ENCODE measurements at places on chromosomes 13 and 19. TPM values are rescaled to one million over a fixed set of nuclear protein-coding genes. Genes with fewer than 3 reads are reported as not detected.

The ADPRHL1 gene
- total RNA-seq, result 1.4 TPM

DNA sequence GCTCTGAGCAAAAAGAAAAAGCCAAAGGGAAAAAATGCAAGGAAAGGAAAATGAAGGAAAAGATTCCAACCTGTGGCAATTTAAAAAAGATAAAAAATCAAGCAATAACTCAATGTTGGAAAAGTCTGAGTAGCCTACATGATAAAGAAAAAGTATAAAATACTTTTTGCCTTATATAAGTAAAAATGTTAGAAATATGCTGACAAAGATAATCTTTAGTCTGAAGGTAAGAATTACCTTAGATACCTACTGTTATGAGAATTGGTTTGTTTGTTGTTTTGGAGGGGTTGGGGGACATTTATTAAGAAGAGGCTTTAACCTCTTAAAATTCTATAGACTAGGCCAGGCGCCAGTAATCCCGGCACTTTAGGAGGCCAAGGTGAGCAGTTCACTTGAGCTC is 29.7 kb upstream of the CPB2 start:
- no peak for DNase-seq

The ALOX5AP gene
- not detected for total RNA-seq

The KIR3DL1 gene
- total RNA-seq, result not detected

The DAND5 gene
- not detected for total RNA-seq

DNA sequence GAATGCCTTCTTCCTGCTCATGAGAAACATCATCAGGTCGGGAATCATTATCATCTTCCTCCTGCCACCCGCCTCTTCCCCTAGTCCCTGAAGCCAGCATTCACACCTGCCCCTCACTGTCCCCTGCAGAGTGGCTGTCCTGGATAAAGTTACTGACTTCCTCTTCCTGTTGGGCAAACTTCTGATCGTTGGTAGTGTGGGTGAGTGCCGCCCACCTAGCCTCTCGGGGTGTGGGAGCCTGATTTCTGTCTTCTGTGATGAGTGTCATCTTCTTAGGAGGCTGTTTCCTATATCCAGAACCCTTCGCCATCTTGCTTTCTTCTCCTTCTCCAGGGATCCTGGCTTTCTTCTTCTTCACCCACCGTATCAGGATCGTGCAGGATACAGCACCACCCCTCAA is 12.5 kb downstream of the SLC44A2 start:
- DNase-seq, result no peak

GRCh38 chr13:40383132-40383531 is 283.3 kb downstream of the FOXO1 start:
- DNase-seq, result no peak

The ZNF304 gene
- 9.4 TPM for total RNA-seq

- DNase-seq, result no peak
Observed at GRCh38 chr19:57583104-57583520, 833 bp upstream of the ZIK1 start.

DNA sequence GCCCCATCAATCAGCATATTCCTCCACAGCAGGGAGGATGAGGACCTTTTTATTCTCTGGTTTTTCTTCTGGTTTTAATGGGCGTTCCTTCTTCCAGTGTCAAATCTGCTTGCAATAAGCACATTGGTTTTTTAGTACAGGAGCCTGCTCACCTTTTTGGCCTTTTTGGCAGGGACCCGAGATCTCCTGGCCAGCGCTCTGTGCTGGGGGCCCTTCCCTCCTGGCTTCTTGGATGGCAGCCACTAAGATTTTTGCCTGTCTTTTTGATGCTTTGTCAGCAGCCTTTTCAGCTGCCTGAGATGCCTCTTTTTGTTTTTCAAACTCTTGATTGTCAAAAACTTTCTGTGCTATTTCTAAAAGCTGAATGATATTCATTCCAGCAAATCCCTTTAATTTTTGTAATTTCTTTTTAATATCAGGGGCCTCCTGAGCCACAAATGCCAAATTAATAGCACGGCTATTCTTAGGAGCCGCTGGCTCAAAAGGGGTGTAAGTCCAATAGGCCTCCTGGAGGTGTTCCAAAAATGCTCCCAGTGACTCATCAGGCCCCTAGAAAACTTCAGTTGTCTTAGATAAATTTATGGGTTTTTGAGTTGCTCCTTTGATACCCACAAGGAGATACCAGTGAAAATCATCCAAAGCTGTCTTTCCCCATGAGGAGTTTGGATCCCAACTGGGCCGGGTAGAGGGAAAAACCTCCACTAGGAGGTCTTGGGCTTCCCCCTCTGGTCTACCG is 73.0 kb downstream of the ZNF100 start:
- DNase-seq, result no peak

The PCDH20 gene
- not detected for total RNA-seq

DNA sequence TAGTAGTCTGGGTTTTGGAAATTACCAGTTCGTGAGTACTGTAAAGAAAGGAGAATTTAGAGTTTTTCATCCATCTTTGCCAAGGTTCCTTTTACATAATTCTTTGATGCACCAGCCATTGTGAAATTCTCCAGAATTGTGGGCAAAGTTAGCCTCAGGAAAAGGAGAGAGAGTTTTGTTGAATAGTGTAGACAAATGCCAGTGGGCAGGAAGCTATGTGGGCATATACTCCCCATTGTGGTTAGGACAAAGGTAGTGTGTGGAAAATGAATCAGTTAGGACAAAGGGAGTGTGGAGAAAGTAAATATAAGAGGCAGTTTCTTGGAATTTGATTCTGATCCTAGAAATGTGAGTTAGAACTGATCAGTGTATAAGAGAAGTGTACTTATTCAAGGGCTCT is 67.9 kb downstream of the PCCA start:
- DNase-seq, result no peak

The UBE2L5 gene
- not detected for total RNA-seq

DNA sequence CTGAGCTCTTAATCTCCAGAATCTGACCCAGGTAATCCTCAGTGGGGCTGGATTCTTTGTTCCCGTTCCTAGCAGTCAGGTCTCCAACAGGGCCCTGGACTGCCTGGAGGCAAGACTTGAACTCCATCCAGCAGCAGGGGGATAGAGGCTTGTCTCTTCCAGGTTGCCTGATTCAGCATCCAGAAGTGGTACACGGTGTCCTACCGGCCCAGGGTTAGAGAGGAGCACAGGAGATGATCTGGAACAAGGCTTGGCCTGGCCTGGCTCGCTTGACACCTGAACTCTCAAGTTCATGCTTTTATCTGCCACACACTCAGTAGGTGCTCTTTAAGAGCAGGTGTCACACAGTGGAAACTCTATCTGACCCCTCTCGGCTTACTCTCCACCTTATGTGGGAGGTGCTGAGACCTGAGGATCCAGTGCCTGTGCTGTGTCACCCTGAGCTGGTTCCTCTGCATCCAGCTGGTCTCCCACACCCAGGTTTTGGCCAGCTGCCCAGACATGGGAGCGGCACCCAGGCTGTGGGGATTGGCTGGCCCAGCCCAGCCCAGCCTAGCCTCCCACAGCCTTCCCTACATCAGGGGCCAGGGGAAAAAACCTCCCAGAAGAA is at the start of gene CYP4F3:
TSS of gene CYP4F3 (plus strand) at position 604 of the 610 bp plus-strand sequence. CDS start 519 bp downstream, outside the sequence.
- no peak for DNase-seq

- peak; percentile 5 for DNase-seq
Observed at GRCh38 chr13:97567510-97568243, 133.7 kb downstream of the RAP2A start.

The SHISA7 gene
- not detected for total RNA-seq

DNA sequence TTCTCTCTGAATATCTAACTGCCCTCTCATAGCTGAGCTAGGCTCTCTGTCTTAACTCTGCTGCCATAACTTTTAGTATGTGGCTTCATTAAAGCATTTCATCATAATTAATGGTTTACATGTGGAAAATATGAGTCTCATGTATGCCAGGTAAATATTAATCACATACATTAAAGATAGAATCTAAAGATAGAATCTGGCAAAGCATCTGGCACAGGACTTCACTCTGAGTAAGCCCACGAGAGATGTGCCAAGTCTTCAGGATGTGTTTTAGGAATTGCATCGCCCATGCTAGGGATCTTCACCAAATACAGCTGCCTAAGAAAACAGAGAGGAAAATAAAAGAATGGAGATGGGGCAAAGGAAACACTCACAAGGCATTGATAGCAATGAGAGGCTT is 285.8 kb downstream of the DIAPH3 start:
- DNase-seq, result peak; percentile 3

The LGI4 gene
- not detected for total RNA-seq

The CYP2F1 gene
- not detected for total RNA-seq

The CEACAM20 gene
- total RNA-seq, result not detected

- no peak for DNase-seq
Observed at GRCh38 chr13:111659219-111659775, 338.9 kb downstream of the TEX29 start.

The ELAVL3 gene
- not detected for total RNA-seq

The C13orf46 gene
- 1.4 TPM for total RNA-seq

DNA sequence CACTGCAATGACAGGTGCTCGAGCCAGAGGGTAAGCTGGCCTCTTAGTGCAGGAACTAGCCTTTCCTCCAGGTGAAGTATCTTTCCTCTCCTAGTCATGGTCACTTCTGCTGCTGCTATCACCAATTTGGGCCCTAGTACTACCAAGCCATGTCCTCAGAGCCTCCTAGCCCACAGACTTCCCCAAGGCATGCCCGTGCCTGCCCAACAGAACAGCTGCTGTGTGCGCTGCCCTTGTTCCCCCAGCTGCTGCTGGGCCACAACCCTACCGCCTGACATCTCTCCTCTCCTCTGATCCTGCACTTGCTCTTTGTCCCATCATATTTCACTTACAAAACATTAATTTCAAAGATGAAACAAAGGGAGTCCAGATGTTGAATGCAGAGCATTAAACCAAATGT is 168.5 kb upstream of the FREM2 start:
- DNase-seq, result no peak

DNA sequence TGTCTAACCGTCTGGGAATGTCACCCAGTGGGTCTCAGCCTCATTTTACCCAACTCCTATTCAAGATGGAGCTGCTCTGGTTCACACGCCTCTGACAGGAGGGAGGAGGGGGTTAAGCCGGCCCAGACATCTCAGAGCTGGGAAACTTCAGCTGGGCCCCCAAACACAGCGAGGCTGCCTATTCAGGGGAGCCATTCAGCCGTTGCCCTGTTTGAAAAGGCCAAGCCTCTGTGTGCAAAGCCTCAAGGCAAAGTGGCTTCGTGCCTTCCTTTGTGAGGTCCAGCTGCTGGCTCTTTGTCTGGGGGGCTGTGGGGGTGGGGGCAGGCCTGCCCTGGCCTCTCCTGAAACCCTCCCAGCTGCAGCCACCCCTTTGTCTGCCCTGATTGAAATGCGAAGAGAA is 147.4 kb downstream of the PTPRS start:
- no peak for DNase-seq

The PLPP2 gene
- 13.4 TPM for total RNA-seq

DNA sequence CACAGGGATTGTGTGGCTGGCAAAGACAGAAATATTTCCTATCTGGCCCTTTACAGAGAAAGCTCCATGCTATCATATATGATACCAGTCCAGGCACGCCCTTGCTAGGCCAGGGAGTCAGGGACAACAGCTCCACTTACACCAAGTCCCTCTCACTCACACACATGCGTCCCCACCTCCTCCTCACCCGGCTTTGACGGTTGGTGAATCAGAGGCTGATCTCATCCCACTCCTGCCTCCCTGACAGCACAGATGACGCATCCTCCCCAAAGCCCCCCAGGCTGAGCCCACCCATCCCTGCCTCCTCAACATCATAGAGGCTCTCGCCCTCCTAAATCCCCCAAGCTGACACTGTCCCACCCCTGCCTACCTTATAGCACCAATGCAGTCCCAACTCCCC is 62.7 kb downstream of the F2RL3 start:
- no peak for DNase-seq

The AXL gene
- total RNA-seq, result 456 TPM

- peak; percentile 98 for DNase-seq
Observed at GRCh38 chr19:43765109-43765876, 10.5 kb upstream of the SMG9 start.

The NUFIP1 gene
- total RNA-seq, result 8.6 TPM

The SIGLEC5 gene
- not detected for total RNA-seq

DNA sequence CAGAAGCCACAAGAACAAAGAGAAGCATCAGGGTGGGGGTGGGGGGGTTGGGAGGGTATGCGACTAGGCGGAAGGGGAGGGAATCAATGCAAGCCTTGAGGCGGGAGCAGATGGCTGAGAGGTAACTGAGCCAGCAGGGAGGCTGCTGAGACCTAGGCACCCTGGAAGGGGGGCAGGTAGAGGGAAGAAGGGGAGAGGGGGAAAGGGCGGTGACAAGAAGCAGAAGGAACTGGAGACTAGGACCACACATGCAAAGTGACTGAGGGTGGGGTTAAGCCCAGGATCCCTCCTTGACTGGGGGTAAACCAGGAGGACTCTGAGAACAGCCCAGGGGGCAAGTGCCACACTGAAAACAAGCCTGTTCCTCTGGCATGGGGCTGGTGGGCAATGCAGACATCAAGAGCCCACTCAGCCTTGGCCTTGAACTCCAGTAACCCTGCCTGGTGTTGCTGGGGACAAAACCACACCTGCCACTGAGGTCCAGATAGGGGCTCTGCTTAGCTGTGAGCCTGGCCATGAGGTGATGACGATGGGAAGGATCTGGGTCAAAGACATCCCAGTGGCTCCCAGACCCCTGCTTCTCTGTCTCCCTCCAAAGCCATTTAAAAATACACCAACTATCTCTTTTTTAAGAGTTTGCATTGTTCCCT is 20.3 kb downstream of the OPA3 start:
- DNase-seq, result no peak

The ZNF226 gene
- 24.9 TPM for total RNA-seq

DNA sequence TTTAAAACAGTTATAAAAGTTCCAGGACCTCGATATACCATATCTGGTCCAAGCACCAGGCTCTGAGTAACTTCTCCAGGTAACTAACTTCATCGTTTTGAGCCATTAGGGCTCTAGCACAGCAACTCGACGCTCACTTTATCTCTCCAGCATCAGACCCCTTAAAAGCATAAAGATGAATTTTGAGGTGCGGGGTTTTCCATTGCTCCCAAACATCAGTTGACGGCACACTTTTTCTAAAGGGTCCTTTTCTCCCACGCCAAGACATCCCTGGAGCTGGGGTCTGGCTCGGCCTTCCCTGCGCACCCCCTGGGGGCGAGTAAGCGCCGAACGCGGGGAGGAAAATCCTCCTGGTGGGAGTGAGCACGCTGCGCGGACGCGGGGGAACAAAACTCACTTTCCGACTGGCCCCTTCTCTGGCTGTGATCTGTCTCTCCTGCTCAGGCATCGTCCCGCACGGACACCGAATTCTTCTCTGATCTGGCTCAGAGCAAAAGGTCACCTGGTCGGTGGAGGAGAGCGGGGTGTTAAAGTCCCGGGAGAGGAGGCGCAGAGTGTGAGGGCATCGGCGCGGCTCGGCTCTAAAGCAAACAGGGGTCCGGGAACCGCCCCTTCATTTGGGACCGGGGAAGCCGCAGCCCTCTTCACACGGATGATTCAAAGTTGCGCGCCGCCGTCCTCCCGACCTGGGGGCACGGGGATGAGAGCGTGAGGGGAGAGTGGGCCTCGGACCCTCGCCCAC is at the start of gene ATP7B:
TSS of gene ATP7B (minus strand) at position 561 of the 742 bp plus-strand sequence. CDS start at position 448, 113 bp downstream.
- no peak for DNase-seq

- no peak for DNase-seq
Observed at GRCh38 chr13:65095161-65096082, 2134.7 kb downstream of the PCDH9 start.

- DNase-seq, result no peak
Observed at GRCh38 chr13:100349594-100349993, 239.0 kb downstream of the GGACT start.

All from HFFc6 (cell line).